A549 (cell line): ENCODE measurements at places on chromosomes 3 and 15. TPM values are rescaled to one million over a fixed set of nuclear protein-coding genes. Genes with fewer than 3 reads are reported as not detected.

The DUOXA2 gene
- polyA plus RNA-seq = not detected in 3 replicates

The SLC9C1 gene
- polyA plus RNA-seq = not detected in 3 replicates

The PRSS50 gene
- polyA plus RNA-seq = not detected in 3 replicates

The TEX264 gene
- polyA plus RNA-seq = 50.7 to 55.3 TPM (median 54.7 TPM) in 3 replicates

The IFT122 gene
- 15.0 to 16.8 TPM (median 15.1 TPM) in 3 replicates for polyA plus RNA-seq

The GPR62 gene
- 0.05 TPM in 1 of 3 replicates, not detected in the others for polyA plus RNA-seq

The IMPG2 gene
- 0.03 TPM in 3 replicates for polyA plus RNA-seq

The MKRN2OS gene
- polyA plus RNA-seq = not detected in 3 replicates

The UTS2B gene
- polyA plus RNA-seq = not detected in 3 replicates

The RARRES1 gene
- polyA plus RNA-seq = 8.5 to 16.6 TPM (median 10.9 TPM) in 3 replicates

The GNAT1 gene
- not detected in 3 replicates for polyA plus RNA-seq

The TMEM207 gene
- not detected in 3 replicates for polyA plus RNA-seq

The ZBBX gene
- not detected in 3 replicates for polyA plus RNA-seq

The CHRNA5 gene
- 29.8 to 31.7 TPM (median 30.7 TPM) in 3 replicates for polyA plus RNA-seq

- peak; percentile 71 for DNase-seq
Measured at GRCh38 chr3:185733980-185734724, 90.7 kb downstream of the IGF2BP2 start.

DNA sequence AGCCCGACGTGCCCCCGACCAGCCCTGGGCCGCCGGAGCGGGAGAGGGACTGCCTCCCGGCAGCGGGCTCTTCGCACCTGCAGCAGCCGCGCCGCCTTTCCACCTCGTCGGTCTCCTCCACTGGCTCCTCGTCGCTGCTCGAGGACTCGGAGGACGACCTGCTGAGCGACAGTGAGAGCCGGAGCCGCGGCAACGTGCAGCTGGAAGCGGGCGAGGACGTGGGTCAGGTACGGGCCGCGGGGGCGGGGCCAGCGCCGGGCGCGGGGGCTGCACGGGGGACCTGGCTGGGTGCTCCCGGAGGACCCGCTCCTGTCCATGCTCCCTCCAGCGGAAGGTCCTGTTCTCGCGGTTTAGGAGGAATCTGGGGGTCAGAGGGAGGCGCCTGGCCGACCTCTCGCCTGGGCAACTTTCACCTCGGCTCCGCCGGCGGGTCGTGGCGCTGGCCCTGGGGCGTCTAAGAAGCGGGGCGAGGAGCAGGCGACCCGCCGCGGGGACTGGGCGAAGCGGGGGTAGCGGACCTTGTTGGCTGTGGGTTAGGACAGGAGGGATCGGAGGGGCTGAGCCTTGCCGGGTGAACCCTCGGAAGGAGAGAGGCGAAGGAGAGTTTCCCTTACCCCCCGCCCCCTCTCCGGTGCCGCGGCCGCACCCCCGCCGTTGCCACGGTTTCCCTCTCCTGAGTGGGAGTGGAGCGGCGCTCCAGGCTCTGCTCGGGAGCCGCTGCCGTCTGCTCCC, 682 bp downstream of the ITPKA start:
- peak; percentile 18 for DNase-seq

- DNase-seq = no peak
Measured at GRCh38 chr3:195104340-195104739, 166.6 kb downstream of the XXYLT1 start.

DNA sequence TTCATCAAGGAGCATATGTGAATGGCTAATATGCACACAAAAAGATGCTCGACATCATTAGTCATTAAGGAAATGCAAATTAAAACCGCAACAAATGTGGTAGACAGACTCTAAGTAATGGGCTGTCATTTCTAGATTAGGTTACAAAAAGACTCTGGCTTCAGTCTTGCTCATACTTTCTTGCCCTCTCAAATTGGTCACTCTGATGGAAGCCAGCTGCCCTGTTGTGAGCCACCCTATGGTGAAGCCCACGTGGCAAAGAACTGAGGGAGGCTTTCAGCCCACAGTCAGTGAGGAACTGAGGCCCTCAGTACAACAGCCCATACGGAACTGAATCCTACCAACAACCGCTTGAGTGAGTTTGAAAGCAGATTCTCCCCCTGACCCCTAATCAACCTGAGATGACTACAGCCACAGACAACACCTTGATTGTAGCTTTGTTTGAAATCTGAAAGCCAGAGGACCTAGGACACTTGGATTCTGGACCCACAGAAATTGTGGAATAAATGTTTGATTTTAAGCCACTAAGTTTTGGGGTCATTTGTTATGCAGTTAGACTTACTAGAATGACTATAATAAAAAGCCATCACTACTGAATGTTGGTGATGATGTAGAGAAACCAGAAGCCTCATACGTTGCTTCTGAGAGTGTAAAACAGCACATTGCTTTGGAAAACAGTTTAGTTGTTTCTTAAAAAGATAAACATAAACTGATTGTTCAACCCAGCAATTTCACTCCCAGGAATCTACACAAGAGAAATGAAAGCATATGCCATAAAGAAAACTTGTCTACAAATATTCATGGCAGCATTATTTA, 45.7 kb downstream of the EHHADH start:
- DNase-seq = no peak

- DNase-seq = no peak
Measured at GRCh38 chr3:141878817-141879216, 2.4 kb downstream of the ATP1B3 start.

GRCh38 chr15:70264014-70264582, 166.4 kb upstream of the TLE3 start:
- no peak for DNase-seq

- DNase-seq = no peak
Measured at GRCh38 chr3:100020876-100021644, 93.2 kb downstream of the FILIP1L start.

DNA sequence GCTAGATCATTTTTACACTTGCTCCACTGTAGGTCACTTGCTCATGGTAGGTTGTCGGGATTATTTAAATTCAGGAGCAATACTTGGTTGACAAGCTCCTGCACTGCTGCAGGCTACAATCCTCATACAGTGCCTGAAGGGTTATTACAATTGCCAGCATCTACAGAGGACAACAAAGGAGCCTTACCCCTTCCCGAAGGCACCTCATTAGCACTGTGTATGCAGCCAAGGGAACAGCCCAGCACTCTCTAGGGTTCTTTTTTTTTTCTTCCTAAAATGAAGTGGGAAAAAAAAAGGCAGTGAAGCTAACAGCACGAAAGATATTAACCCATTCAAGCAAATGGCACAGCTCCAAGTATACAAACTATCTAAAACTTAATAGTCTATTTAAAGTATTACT, 142.7 kb downstream of the ULK4 start:
- DNase-seq = no peak

- no peak for DNase-seq
Measured at GRCh38 chr15:85828126-85828525, 33.4 kb upstream of the KLHL25 start.

DNA sequence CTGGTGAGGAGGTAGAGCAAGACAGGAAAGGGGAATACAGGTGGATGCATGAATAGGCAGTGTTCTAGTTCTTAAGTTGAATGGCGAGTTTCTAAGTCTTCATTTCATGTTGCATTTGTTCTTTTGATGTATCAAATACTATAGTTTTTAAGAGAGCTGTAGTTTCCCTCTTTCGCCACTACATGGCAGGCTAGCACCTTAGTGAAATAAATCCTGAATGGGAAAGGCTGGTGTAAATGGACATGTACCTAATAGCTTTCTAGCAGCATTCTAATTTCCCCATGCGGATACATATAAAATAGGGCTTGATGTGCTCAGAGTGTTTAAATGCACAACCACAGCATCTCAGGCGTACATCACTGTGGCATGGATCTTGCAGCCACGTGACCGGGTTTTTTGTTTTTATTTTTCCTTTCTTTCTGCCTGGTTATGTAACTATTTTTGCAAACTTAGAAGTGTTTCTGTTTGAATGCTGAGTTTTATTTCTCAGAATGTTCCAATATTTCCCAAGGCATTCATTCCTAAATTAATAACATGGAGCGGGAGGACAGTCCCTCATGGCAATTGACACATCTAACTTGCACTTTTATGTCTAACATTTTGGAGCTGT, 23.5 kb upstream of the CLN6 start:
- DNase-seq = peak; percentile 82

DNA sequence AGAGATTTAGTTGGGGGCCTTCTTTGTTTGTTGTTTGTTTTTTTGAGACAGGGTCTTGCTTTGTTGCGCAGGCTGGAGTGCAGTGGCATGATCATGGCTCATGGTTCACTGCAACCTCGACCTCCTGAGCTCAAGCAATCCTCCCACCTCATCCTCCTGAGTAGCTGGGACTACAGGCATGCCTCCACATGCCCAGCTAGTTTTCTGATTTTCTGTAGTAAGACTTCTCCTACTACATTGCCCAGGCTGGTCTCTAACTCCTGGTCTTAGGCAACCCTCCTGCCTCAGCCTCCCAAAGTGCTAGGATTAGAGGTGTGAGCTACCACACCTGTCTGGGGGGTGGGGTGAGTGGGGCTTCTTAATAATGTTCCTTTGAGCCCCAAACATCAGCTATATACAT, 148.3 kb upstream of the ADAMTS9 start:
- DNase-seq = no peak

DNA sequence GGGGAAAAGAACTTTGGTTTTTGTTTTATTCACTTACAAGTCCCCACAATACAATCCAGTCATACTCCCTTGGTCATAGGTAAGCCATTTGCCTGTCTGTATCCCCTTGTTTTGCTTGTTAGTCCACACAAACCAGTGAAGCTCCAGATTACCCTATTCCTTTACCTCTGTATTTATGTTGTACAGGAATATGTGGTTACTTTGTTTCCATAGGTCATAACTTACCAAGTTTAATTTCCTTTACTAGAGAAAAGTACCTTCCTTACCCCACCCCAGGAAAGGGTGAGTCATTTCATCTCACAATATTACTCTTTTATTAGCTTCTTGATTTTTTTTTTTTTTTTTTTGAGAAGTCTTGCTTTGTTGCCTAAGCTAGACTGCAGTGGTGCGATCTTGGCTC, 113.4 kb upstream of the LRRFIP2 start:
- DNase-seq = no peak

DNA sequence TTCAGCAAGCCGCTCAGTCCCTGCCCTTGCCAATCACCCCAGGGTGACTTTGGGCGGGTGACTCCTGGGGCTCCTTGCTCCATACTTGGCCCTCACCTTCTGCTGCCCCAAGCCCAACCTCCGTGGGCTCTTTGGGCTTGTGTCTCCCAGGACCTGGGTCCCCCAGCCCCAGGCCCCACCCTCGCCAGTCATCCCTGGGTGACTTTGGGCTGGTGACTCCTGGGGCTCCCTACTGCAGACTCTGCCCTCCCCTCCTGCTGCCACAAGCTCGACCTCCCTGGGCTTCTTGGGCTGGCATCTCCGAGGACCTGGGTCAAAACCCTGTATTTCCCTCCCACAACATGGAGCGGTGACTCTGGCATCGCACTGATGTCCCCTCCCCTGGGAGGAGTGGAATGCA, 151.5 kb downstream of the GOLGA6L4 start:
- DNase-seq = no peak

- DNase-seq = no peak
Measured at GRCh38 chr3:32459450-32459849, 43.2 kb downstream of the CMTM6 start.

DNA sequence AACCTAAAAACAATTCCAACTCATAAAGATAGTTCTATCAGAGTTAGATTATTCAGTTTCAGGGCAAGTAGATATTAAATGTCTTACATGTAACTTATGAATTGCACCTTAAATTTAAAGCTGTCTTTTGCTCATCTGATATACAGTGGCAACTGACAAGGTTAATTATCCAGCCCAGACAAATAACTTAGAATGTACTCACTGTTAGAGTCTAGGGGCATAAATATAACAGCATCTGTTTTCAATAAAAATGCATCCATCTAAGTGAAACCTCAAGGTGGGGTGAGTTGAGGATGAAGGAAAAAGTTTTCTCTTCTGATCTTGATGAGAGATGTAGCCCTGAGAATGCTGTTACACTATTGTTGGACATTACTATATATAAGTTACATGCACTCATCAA, 112.6 kb downstream of the FBN1 start:
- DNase-seq = no peak

GRCh38 chr3:176359211-176359610, 838.1 kb downstream of the TBL1XR1 start:
- DNase-seq = no peak

- DNase-seq = peak; percentile 29
Measured at GRCh38 chr3:11514191-11514821, 129.4 kb downstream of the VGLL4 start.

DNA sequence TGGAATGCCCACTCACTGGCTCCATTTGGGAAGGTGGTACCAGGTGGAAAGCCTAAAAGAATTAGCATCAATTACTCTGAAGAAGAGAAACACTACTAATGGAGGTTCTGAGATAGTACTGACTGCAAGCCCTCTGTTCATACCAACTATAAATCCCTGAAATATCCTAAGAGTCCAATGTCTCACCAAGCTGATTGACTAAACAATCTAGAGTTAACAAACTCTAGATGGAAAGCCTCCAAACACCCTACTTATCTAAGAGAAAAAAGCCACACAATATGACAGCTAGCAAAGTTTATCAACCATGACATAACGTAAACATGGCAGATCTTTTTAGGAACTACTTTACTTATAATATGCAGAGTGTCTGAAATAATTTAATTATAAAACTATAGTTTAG, 59.2 kb downstream of the GPR176 start:
- DNase-seq = no peak

GRCh38 chr15:57780471-57780870, 74.0 kb downstream of the POLR2M start:
- DNase-seq = no peak

DNA sequence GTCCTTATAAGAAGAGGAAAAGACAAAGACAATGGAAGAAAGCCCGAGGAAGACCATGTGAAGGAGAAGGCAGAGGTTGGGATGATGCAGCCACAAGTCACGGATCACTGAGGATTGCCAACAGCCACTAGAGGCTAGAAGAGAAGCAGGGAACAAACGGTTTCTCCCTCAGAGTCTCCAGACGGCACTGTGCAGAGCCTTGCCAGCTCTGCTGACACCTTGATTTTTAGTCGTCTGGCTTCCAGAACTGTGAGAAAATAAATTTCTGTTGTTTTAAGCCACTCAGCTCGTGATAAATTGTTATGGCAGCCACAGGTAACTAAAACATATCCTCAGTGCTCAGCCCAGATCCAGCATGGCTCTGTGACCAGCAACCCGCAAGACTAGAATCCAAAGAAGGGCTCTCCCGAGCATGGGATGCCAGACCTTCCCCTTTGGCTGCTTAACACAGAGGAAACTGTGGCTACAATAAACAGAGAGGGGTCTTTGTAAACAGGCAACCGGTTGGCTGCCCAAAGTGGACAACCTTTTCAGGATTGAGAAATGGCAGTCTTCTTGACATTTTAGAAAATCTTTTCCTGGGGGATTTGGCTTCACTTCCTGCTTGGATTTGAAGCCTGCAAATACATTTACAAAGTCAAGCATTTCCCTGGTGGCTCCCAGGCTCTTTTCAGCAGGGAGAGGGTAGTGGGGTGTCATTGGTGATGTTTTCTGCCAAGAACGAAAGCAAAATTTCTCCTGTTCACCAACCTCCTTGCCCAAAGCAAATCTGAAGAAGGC, 88.7 kb upstream of the ADPGK start:
- no peak for DNase-seq

GRCh38 chr3:113507501-113508067, 7.4 kb downstream of the SPICE1 start:
- no peak for DNase-seq

GRCh38 chr3:143000528-143000927, 842 bp upstream of the U2SURP start:
- DNase-seq = no peak

GRCh38 chr3:118868051-118868450, 166.6 kb downstream of the IGSF11 start:
- no peak for DNase-seq
